ENCODE measurements at places on chromosomes 1 and 21.
A peak's percentile ranks its signal among the peaks of the same experiment; 100 is the strongest.

DNA sequence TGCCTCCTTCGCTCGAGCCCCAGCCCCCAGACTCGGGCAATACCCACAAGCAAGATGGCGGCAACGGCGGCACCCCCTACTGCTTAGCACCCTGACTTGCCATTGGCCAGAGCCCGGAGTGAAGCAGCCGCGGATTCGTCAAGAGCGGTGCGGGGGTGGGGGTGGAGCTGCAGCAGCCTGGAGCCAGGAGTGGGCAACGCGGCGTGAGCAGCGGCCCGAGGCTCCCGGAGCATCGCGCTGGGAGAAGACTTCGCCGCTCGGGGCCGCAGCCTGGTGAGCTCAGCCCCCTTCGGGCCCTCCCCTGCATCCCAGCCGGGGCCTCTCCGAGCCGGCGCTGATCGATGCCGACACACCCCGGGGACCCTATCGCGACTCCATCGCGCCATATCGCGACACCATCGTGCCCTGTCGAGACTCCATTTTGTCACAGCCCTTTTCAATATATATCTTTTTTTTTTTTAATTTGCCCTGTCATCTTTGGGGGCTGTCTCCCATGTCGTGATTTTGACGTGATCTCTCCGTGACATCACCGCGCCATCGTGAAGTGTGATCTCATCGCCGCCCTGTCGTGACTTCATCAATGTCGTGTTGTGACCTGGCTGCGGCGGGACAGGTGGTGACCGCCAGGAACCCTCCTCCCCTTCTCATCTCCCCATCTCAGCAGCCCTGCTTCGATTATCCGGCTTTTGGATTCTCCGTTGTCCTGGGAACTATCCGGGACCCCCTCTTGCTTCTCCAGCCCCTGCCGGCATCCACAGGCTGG lies at the start of gene NCDN:
TSS of gene NCDN (plus strand) at position 189 of the 763 bp plus-strand sequence. CDS start at position 581, 392 bp downstream.
- peak; percentile 92 for DNase-seq

- no peak for DNase-seq
Measured at GRCh38 chr1:172203135-172203823, 217.2 kb upstream of the C1orf105 start.

DNA sequence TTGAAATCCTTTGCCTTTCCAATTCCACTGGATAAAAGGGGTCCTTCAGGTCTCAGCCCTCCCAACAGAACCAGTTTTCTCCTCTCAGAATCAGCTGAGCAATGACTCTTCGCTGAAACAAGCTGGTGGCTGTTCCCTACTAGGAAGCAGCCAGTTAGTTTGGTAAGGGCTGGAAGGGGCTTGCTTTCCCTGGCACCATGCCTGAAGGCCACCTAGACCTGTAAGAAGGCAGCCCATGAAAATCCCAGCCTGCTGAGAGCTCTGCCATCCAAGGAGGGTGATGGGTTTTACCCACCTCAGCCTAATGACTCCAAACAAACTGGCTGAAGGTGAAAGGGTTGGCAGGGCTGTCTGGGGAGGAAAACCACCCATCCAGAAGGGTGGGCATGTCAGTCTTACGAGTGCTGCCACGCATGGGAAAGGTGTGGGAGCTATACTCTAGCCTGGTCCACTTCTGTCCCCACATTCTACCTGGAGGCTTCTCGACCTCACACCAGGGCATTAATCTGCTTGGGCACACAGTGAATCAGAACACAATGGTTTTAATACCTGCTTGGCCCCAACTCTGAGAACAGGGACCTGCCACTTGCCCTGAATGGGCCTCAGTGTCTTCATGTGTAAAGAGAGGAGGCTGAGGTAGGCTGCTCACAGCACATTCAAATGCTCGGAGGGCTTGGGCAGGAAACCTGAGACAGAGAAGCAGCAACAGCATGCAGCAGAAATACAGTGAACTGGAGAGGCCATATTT lies 53.0 kb downstream of the CD46 start:
- no peak for DNase-seq

- no peak for DNase-seq
Measured at GRCh38 chr1:172342584-172343239, 77.8 kb upstream of the C1orf105 start.

DNA sequence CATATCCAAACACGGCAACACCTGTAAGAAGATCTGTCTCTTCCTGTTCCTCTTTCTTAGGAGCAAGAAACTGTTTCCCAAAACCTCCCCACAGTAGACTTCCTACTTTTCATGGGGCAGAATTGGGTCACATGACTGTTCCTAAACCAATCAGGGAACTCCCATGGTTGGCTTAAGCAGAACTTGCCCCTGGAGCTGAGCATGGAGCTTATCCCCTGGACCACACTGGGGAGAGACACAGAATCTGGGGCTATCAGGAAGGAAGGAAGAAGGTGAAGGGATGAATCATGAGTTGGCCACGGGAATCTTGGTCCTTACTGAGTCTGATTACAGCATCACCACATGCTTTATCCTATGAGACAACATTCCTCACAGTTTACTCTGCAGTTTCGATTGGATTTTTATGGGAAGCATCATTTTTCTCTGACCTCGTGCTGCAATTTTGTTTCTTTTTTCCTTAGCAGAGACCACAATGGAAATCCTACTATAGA lies 81.8 kb downstream of the CDC7 start:
- no peak for DNase-seq

DNA sequence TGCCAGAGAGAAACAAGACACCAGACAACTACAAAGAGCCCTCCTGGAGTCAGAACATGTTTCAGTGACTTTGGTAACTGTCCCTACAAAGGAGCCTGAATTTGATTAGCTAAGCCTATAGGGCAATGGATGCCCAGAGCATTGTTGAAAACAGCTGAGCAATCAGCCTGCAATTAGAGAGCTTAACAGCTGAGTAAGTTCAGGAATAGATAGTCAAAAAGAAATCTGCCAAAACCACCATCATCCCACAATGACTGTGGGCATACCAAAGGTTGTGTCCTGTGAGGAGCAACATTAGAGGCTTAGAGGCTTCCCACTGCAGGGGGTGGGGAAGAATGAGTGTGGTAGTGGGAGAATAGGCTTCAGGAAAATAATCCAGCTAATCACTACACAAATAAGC lies 32.1 kb downstream of the SH3BP5L start:
- no peak for DNase-seq

- no peak for DNase-seq
Measured at GRCh38 chr1:200364831-200365230, 45.0 kb downstream of the ZNF281 start.

DNA sequence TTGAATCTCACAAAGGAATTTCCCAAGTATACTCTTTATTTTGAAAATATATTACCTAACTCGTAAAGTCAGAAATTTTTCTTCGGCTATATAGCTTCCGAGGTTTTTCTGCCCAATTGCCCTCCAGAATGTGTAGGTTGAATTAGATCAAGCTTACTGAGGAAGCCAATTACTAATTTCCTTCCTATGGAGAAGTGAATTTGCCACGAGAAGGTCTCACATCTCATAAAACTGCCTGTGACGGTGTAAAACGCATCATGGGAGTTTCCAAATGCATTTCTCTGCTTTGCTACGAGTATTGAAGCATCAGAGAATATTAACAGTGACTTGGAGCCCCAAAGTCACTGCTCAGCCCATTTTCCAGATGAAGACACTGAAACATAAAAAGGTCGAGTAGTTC lies 262.3 kb downstream of the PTBP2 start:
- DNase-seq: no peak

DNA sequence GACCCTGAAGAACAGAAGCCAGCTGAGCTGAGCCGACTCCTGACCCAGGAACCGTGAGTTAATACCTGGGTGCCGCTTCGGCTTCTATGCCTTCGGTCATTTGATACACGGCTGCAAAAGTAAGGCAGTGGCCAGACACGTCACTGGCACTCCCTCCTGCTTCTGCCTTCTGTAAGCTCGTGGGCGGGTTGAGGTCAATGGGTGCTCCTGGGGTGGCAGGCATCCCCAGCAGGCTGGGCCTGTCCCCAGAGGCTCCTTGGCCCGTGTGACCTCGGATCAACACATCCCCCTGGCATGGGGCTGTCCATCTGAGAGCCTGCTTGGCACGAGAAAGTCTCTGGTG lies 35.7 kb upstream of the COL6A1 start:
- no peak for DNase-seq

DNA sequence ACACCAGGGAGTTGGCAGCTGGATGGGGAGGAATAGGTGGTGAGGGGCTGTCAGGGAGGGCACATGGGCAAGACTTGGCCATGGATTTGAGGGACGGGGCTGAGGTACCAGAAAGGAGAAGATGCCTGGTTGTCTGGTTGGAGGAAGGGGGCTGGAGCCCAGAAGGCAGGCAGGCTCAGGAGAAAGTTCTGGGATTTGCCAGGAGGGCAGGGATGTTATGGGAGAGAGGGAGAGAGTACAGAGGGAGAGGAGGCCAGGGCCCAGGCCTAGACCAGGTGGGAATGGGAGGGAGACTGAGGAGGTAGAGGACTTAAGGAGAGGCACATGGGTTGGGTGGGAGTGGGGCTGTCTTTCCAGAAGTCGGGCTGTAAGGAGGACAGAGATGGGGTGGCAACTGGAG lies 4.3 kb downstream of the A3GALT2 start:
- DNase-seq: no peak

DNA sequence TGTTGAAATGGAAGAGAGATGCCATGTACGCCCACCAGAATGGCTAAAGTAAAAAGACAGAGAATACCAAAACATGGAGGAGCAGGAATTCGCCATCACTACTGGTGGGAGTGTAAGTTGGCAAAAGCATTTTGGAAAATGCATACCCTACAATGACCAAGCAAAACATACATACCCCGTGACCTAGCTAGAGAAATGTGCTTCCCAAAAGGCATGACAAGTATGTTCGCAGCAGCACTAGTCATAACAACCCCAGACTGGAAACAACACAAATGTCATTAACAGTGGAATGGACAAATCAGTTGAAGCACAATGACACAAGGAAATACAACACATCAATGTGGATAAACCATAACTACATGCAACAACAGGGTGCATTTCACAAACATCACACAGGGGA lies 27.2 kb downstream of the SYT2 start:
- DNase-seq: no peak

- DNase-seq: no peak
Measured at GRCh38 chr1:202068596-202068995, 54.1 kb upstream of the GPR37L1 start.

DNA sequence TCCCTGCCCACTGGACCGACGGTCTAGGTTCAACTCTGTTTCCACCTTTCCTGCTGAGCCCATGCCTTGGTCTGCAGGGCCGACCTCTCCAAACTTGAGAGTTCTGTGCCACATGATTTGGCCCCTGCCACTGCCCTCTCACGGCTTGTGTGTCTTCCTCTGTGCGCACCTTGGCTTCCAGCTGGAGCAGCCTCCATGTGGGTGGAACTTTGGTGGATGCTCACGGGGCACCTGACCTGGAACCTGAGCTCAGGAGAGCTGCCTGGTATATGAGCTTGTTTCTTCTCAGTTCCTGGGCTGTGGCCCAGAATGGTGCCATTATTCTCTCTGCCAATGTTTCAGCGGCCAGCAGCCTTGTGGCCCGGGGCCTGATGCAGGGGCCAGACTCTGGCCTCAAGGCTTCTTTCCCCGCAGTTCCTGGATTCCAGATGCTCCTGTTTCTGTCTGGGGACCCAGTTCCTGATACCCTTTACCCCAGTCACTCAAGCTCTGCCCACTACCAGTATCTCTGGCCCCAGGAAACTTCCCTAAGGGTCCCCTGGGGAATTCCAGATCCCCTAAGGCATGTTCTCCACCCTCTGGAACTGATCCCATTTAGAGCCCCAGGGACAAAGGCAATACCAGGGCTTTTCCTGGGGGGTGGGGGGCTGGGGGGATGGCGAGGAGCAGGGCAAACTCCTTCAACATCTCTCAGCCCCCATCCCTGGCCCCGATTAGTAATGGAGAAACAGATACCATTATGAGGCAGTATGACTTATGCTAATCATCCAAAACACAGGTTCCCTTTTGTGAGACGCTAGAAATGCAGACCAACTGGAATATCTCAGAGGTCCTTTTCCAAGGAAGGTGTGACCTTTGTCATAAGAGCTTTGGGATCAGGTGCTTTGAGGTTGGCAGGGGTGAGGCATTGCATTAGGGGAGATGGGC lies 11.1 kb downstream of the QSOX1 start:
- DNase-seq: no peak

- no peak for DNase-seq
Measured at GRCh38 chr1:242201090-242201489, 202.2 kb upstream of the MAP1LC3C start.

- no peak for DNase-seq
Measured at GRCh38 chr1:50529510-50529909, 106.3 kb upstream of the DMRTA2 start.

- no peak for DNase-seq
Measured at GRCh38 chr1:36594023-36594422, 111.3 kb upstream of the CSF3R start.

DNA sequence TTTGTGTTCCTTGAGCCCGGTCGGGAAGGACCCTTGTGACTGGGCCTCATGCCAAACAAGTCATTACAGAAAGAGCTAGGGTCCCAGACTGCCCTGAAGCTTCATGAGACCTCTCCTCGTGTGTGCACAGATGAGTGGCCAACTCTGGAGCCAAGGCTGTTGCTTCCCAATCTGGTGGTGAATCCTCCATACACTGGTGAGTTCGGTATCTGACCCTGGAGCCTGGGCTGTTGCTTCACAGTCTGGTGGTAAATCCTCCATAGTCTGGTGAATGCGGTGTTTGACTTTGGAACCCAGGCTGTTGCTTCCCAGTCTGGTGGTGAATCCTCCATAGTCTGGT lies 737.8 kb downstream of the MATN1 start:
- no peak for DNase-seq

- no peak for DNase-seq
Measured at GRCh38 chr1:45926330-45926729, 122.9 kb downstream of the MAST2 start.

DNA sequence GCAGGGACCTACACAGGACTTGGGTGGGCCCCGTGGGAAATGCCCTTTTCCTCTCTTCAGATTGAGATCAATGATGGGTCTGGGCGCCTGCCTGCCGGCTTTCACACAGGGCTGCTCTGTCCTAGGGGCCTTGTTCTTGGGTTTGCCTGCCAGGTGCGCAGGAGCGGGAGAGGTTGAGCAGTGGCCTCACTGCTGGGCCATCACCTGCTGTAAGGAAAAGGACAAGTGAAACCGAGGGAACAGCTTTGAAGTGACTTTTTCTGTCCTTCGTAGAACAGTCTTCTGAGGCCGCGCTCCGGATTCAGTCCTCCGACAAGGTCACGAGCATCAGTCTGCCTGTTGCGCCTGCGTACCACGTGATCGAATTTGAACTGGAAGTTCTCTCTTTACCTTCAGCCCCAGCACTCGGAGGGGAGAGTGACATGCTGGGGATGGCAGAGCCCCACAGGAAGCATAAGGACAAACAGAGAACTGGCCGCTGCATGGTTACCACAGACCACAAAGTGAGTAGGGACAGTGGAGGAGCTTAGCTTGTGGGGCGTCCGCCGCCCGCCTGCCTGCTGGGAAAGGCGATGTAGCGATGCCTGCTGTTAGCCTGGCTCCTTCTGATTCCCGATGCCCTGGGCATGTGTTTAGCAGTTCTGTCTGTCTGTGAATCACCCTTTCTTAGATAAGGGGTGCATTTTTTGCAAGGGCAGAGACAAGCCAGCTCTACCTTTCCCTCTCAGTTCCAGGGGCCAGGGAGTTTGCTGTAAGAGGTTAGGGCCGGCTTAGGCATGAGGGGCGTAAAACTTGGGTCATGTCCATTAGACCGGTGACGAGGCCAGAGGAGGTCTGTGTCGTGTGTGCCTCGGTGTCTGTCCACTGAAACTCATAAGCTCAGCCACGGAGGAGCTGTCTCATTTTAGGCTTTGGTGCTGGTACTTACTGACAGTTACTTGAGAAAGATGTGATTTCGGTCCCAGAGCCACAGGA lies 19.5 kb upstream of the PWP2 start:
- no peak for DNase-seq

GRCh38 chr1:235329139-235329902 lies 951 bp downstream of the GGPS1 start:
- no peak for DNase-seq
